Nucleus accumbens (tissue), 56 donors: ENCODE measurements at places on chromosomes 3 and 15.

GRCh38 chr3:126845920-126846715 lies 136.8 kb upstream of the PLXNA1 start:
- no peak for DNase-seq

GRCh38 chr3:66747696-66748095 lies 246.9 kb upstream of the LRIG1 start:
- no peak for DNase-seq

- DNase-seq, result no peak
These were observed 33.6 kb downstream of the PLA2G4D start for GRCh38 chr15:42060797-42061196.

DNA sequence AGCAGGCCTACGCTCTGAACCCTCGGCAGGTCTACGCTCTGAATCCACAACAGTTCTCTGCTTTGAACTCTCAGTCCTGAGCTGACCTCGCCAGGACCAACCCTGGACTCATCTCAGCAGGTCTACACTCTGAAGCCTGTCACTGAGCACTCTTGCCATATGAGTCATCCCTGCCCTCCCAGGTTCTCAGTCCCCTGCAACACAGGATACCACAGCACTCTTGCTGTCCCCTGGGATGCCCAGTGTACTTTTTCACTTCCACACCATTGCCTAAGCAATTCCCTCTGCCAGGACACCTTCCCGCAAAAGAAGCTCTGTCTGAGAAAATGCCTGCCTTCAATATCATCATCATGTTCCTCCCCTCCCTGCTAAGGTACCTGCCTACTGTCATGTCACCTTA lies 42.0 kb downstream of the NUP210 start:
- DNase-seq, result no peak

GRCh38 chr3:157075693-157076420 lies 84.1 kb downstream of the CCNL1 start:
- DNase-seq, result no peak

GRCh38 chr15:56537881-56538280 lies 72.9 kb upstream of the MNS1 start:
- DNase-seq, result no peak

- no peak for DNase-seq
These were observed 20.6 kb downstream of the SMAD3 start for GRCh38 chr15:67085818-67086636.

- no peak for DNase-seq
These were observed 84.2 kb downstream of the OSBPL10 start for GRCh38 chr3:31896648-31897433.
